ENCODE measurements at places on chromosomes 12 and 14.
A peak's percentile ranks its signal among the peaks of the same experiment; 100 is the strongest.

GRCh38 chr12:56190695-56191155, 1.4 kb upstream of the SMARCC2 start:
- no peak for DNase-seq

- no peak for DNase-seq
Measured at GRCh38 chr14:77565289-77565993, 51.0 kb downstream of the SPTLC2 start.

DNA sequence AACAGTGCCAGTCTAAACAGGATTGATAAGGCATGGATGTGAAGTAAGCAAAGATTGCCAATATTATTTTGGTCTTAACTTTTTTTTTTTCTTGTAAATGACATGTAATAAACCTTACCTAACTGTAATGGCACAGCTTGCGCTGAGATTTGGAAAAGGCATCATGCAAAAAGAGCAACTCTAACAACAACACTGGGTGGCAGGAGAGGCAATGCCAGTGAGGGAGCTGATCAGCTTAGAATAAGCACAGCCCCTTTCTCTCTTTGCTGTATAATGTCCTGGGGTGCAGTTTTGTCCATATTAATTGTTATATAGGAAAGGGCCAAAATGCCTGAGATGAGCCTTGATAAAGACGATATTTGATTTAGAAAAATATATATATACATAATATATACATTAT, 1589.7 kb upstream of the FLRT2 start:
- DNase-seq, result no peak

DNA sequence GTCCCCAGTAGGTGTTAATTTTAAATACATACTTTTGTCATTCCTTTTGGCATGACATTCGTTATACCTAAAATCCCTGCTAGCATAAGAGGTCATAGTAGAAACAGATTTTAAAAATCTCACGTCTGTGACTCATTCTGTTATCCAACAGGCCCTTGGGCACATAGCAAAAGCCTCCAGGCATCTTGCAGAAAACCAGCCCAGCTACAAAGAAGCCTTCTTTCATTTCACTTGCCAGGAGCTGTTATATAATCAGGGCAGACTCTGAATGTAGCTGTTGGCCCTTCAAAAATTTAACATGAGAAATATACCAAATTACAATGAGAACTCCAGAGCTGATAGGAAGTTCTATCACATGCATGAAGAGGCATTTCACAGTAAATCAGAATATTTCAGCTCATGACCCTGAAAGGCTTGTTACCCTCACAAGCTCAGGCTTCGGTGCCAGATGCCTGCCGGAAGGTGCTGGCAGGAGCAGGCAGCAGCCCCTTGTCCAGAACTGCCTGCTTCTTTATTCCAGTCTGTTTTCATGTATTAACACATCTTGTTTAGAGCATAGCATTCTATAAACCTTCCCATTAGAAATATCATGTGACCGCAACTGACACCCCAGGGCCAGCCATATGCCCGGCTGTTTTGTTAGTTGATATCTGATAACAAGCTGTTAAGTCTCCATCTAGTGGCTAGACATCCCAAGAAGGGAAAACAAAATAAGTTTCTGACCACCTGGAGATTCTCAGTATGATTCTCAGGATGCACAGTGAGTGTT, 17.8 kb downstream of the E2F7 start:
- DNase-seq, result no peak

DNA sequence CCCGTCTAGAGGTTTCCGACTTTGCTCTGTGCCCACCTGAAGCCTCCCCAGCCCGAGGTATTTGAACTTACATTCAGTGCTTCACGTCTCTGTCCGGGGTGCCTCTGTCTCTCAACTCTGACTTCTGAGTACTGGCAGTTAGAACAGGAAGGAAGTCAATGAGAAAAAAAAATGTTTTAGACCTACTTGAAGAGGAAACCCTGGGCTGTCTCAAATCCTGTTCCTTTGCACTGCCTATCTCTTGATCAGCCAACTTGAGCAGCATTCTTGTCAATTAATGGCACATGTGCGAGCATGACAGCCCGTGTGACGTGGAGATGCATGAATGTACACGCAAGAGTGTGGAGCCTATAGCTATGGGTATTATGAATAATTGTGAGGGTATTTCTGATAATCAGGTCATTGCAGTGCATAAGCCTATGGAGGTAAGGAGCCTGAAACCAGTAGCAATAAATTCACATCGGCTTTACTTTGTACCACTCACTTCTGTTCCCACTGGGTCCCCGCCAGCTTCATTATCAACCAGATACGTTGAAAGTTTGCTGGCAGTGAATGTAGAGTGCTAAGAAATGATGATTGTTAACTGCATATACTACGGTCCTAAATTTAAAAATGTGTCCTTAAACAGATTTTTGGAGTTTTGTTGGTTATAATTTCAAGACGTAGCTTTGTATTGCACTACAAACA, at the start of gene ARHGDIB:
Gene ARHGDIB, minus strand, starts transcription at position 136 of the 687 bp plus-strand sequence. CDS start 10,889 bp downstream, outside the sequence.
- peak; percentile 85 for DNase-seq

- DNase-seq, result no peak
Measured at GRCh38 chr12:127238107-127238506, 1028.9 kb upstream of the TMEM132C start.

GRCh38 chr12:20187456-20187855, 180.9 kb upstream of the PDE3A start:
- DNase-seq, result no peak

- DNase-seq, result no peak
Measured at GRCh38 chr12:108253540-108253939, 85.6 kb downstream of the CMKLR1 start.

GRCh38 chr12:11795913-11796459, 146.5 kb downstream of the ETV6 start:
- DNase-seq, result no peak

DNA sequence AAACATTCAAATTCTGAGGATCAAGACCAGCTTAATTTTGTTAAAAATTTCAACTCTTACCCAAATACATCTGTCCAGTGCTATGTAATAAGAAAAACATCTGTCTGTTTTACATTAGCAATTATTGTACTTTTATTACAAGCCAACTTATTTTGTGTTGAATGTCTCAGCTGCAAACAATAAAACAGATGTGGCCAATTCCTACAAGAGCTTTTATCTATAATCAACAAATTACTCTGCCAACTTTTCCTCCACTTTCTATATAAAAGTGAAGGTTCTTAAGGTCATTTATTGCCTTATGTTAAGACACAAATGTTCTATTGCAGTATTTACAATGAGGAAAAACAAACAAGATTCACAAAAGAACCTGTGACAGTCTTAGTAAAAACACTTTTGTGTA, 72.7 kb downstream of the NOVA1 start:
- DNase-seq, result no peak

DNA sequence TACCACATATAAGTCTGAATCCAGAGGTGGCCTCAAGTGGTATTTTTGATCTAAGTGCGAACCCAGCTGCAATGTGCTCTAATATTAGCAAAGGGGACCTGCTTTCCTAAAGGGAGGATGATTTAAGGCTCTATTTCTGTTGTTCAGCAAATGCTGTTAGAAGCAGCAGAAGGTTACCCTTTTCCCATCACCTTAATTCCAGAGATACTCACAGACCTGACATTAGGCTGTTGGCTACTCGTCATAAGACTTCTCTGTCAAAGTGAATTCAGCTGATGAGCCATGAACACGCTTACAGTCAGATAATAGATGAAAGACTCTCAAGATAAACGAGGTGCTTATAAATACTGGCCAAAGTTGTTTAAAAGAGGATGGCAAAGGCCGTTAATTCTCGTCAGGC, 308.7 kb upstream of the DDHD1 start:
- DNase-seq, result no peak

GRCh38 chr12:4628406-4628805, 20.4 kb downstream of the AKAP3 start:
- DNase-seq, result no peak

DNA sequence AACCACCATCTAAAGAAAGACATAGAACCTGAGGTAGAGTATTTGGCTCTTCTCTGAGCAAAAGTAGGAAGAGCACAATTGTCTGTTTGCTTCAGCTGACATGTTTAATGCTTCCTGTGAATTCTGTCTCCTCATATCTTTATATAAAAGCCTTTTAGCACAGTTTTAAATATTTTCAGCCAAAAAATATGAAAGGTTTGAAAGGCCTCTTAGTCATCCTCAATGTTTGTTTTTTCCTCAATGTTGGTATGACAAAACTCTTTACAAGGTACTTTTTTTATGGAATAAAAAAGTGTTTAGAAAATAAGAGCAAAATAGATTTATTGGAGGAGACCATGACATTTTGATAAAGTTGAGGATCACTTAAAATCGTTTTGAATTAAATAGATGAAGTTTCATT, 360.9 kb downstream of the NAV3 start:
- DNase-seq, result no peak

GRCh38 chr12:143964-144649, 69.8 kb downstream of the SLC6A12 start:
- no peak for DNase-seq

DNA sequence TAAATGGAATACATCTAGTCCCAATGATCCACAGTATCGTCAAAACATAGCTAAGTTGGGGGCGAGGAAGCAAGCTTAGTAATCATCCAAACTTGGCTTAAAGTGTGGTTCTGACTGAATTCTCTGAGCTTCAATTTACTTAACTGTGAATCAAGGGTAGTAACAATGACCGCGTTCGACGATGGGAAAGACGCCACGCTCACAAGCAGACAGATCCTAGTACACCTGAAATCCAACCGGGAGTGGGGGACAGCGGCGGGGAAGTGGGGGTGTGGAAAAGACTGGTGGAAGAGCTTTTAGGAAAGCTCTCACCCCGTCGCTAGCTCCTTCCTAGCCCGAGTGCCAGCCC, 433 bp downstream of the COX16 start:
- no peak for DNase-seq

DNA sequence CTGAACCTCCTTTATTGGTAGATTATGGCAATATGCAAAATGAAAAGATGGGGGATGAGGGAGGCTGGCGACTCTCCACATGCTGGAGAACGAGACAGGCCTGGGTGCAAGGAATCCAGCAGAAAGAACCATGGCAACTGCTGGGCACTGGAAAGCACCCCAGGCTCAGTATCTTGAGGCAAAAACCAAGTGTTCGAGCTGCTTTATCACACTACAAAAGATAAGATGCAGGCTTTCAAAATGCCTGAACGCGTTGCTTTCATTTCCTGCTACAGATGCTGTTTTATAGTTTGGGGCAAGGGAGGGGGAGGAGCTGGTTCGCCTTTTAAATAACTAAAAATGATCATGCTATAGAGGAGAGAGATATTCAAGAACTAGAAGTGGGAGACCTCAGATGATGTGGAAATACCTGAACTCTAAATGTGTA, 38.9 kb downstream of the NIN start:
- no peak for DNase-seq

DNA sequence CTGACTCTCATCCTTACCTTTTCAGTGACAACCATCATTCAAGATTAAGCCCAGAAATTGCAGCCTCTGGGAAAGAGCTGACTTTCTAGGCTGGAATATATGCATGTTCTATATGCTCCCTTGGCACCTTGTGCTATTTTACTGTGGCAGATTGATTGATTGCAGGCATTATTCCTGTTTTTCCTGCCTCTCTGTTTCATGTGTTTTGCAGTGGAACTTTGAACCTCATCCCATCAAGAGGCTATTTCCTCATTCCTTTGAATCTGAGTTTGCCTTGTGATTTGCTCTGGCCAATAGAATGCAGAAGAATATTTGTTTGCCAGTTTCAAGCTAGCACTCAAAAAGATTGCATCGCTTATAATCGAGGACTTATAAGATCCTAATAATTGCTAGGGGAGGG, 174.8 kb upstream of the DCN start:
- no peak for DNase-seq

DNA sequence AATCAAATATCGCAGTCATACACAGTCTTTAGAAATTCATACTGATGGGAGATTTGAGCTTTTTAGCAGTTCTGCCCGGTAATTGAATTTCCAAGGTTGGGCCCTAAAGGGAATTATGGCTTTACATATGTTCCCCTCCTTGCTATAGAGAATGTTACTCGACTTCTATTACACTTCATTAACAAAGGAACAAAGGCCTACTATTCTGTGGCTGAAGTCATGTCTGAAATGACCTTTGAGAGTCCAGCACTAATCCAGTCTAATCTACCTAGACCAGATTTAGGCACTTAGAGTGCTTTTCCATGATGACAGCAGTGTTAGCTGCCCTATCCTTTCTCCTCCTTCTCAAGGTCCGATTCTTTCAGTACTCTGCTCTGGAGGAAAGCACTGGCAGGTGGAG, 305.3 kb downstream of the MED13L start:
- DNase-seq, result no peak

GRCh38 chr12:27293463-27293862, 39.2 kb upstream of the BMAL2 start:
- DNase-seq, result no peak

DNA sequence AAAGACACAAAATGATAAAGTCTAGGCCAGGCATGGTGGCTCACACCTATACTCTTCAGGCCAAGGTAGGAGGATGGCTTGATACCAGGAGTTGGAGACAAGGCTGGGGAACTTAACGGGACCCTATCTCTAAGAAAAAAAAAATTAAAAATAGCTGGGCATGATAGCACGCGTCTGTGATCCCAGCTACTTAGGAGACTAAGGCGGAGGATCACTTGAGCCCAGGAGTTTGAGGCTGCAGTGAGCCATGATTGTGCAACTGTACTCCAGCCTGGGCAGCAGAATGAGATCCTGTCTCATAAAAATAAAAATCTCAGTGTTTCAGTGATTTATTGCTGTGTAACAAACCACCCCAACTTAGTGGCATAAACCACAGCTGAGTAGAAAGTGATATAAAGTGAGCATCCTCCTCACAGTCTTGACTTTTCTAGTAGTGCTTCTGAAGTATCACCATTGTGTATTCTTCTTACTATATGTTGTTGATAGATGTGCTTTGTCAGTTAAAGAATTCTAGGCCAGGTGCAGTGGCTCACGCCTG, 10.6 kb upstream of the ATF1 start:
- no peak for DNase-seq

DNA sequence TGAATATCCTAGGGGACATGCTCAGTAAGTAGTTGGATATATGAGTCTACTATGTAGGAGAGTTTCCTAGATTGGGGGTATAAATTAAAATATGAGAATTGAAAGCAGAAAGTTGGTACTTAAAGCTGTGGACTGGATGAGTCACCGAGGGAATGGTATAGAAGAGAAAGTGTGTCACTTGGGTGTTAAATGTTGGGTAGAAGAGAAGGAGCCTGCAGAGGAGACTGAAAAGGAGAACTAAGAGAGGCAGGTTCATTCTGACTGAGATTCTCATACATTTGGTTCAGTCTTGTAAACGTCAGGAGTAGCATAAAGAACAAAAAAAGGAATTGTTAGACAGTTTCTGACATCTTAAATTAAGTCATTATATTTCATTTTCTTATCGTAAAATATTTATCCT, 19.9 kb downstream of the LRRC9 start:
- no peak for DNase-seq

DNA sequence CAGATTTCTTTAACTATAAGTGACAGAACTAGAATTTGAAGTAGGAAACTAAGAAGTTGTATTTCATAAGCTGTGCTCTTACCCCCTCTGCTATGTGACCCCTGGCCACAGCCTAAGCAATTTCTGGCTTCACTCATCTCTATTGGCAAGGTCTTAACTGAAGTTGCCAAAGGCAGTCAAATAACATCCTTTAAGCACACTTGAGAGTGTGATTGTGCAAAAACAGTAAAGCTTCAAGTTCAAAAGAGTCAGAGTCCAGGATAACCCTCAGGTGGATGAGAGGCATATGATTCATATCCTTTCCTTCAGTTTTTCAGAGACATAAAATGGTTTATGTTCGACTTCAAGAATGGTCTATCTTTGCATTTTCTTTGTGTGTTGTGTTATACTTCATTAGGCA, 45.2 kb downstream of the GRIP1 start:
- no peak for DNase-seq

Data from GDM1 (cell line).